Stimulated activated CD4-positive, alpha-beta T cell treated with anti-CD3 and anti-CD28 coated beads, Interleukin-15, amount 100 ng/mL, for 1 hour (primary cell): ENCODE measurements at places on chromosomes 6 and 20.

DNA sequence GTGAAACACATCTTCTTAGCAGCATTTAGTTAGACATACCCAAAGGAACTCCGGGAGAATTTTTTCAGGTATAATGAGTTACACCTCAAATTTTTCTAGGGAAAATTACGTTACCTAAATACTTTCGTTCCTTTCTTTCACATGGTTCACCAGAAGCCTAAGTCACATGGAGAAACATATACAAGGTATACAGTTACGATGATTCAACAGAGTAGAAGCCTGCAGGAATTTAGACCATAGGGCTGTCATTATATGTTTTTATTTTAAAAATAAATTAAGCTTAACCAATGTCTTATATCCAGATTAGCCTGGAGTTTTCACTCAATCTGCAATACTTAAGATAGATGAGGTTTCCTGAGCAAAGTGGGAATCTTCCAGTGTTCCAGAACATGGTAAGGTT lies 549.5 kb upstream of the JARID2 start:
- DNase-seq = no peak

- no peak for DNase-seq
These were observed 1.0 kb downstream of the PCIF1 start for GRCh38 chr20:45935416-45936046.

GRCh38 chr20:22100686-22101085 lies 395.2 kb downstream of the PAX1 start:
- no peak for DNase-seq

- no peak for DNase-seq
These were observed 184.8 kb upstream of the ECI2 start for GRCh38 chr6:4319981-4320683.

DNA sequence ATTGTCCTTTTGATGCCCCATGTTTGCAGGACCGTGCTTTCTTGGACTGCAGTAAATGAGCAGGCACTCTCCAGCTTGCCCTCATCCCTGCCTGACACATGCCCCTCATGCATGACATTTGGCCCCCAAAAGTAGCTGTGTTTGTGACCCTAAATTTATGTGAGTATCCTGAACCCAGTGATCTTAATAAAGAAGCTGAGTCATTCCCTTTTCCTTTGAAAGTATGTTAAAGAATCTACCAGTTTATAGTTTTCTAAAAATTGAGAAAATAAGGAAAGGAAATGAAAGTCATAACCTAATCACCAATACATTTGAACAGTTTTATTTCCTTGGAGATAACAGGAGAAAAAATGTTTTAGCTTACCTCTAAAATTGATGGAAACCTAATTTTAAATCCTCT lies 3.4 kb upstream of the SLC22A23 start:
- DNase-seq = no peak

DNA sequence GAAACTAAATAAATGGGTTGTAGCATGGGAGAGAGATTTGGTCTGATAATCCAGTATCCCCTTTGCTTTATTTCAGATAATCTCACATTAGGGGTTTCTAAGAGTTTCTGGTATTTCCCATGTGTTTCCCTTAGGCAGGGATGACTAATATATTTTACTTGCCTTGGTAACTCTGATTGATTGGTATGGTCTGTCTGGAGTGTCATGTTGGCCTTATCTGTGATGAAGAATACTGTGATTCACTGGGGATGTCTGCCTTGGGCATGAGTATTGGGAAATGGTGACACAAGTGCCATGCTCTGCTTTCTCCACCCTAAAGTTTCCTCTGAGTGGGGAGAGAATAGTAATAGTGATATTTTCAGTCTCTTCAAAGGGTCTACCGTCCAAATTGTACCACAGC lies 10.1 kb downstream of the SLC22A2 start:
- DNase-seq = no peak
